ENCODE measurements at places on chromosomes 16 and 17. TPM values are rescaled to one million over a fixed set of nuclear protein-coding genes. Genes with fewer than 3 reads are reported as not detected.

The PRSS22 gene
- not detected for total RNA-seq

The FLII gene
- total RNA-seq: 395 TPM

The HSF4 gene
- 31.3 TPM for total RNA-seq

The PPP1R27 gene
- total RNA-seq: under 0.01 TPM

The TSNAXIP1 gene
- total RNA-seq: 1.2 TPM

The HYDIN gene
- 1.3 TPM for total RNA-seq

The ANKRD40CL gene
- total RNA-seq: not detected

The SDF2 gene
- 58.5 TPM for total RNA-seq

The KREMEN2 gene
- not detected for total RNA-seq

The HOXB8 gene
- total RNA-seq: 0.51 TPM

DNA sequence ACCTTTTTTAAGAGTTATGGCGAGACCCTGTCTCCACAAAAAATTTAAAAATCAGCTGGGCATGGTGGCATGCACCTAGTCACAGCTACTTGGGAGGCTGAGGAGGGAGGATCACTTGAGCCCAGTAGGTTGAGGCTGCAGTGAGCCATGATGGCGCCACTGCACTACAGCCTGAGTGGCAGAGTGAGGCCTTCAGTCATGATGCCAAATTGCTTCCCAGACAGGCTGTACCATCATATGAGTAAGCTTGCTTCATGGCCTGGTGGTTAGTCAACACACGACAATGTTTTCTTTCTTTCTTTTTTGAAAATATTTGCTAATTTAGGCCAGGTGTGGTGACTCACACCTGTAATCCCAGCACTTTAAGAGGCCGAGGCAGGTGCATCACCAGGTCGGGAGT, 12.5 kb downstream of the NTAN1 start:
- H3K27me3 ChIP-seq: no peaks in the 10 kb centered on the region
- H3K4me3 ChIP-seq: no peak overlapping the region
- peaks cover 11% of the 10 kb centered on the region for H3K36me3 ChIP-seq
- H3K27ac ChIP-seq: no peak overlapping the region

- H3K4me3 ChIP-seq: no peak overlapping the region
- DNase-seq: no peak
- no peak overlapping the region for H3K27ac ChIP-seq
- no peaks in the 10 kb centered on the region for H3K4me1 ChIP-seq
- H3K36me3 ChIP-seq: no peaks in the 10 kb centered on the region
Observed at GRCh38 chr17:78133971-78134898, 3.7 kb downstream of the TMC8 start.

GRCh38 chr17:19421926-19422325, 10.9 kb downstream of the RNF112 start:
- H3K36me3 ChIP-seq: no peaks in the 10 kb centered on the region
- no peak overlapping the region for H3K27ac ChIP-seq
- DNase-seq: no peak
- no peaks in the 10 kb centered on the region for H3K27me3 ChIP-seq

GRCh38 chr17:46947216-46947615, 24.3 kb downstream of the GOSR2 start:
- no peak for DNase-seq
- H3K27ac ChIP-seq: no peak overlapping the region
- peaks cover 12% of the 10 kb centered on the region for H3K27me3 ChIP-seq
- H3K4me1 ChIP-seq: peaks cover 3% of the 10 kb centered on the region
- H3K36me3 ChIP-seq: no peaks in the 10 kb centered on the region

GRCh38 chr17:31293581-31293980, 3.5 kb downstream of the OMG start:
- H3K27ac ChIP-seq: no peak overlapping the region
- no peaks in the 10 kb centered on the region for H3K27me3 ChIP-seq
- H3K36me3 ChIP-seq: no peaks in the 10 kb centered on the region
- DNase-seq: peak; percentile 57
- H3K4me1 ChIP-seq: peaks cover 2% of the 10 kb centered on the region
- H3K4me3 ChIP-seq: no peak overlapping the region

GRCh38 chr16:21244518-21245215, 11.2 kb downstream of the ANKS4B start:
- H3K27ac ChIP-seq: no peak overlapping the region
- no peaks in the 10 kb centered on the region for H3K36me3 ChIP-seq
- H3K4me1 ChIP-seq: no peaks in the 10 kb centered on the region
- peaks cover 4% of the 10 kb centered on the region for H3K27me3 ChIP-seq

DNA sequence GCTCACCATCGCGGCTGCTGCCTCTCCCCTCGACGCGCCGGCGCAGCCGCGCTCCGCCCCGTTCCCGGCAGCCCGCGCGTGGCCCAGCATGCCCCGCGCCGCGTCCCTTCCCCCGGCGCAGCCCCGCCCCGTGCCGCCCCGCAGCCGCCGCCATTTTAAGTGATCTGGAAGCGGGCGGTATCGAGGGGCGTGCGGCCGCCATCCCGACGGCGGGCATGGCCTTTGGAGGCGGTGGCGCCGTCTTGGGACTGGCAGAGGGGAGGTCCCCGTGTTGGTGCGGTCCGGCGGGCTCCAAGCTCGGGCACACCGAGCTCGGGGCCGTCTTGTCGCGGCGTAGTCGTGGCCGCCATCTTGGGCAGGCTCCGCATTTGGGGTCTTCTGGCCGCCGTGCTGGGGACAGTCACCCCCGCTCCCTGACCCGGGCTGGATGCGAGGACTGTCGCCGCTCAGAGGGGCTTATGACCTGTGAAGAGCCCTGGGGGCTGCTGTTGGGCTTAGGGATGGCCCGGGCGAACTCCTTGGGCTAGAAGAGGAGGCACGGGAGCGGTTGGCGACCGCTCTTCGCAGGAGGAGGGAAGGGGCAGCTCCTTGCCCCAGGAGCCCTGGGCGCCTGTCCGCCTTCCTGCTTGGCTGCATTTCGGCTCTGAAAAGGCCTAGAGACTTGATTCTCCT, at the start of gene ELOB:
ELOB (minus strand) TSS at position 50 of the 672 bp plus-strand sequence; CDS start at position 9, 41 bp downstream.
- peak within 1 kb of the TSS; percentile 100 for H3K27ac ChIP-seq
- peak; percentile 72 for DNase-seq
- H3K4me3 ChIP-seq: peak within 1 kb of the TSS; percentile 89
- peaks cover 10% of the 10 kb centered on the region for H3K4me1 ChIP-seq
- no peaks in the 10 kb centered on the region for H3K27me3 ChIP-seq
- H3K36me3 ChIP-seq: peaks cover 7% of the 10 kb centered on the region

DNA sequence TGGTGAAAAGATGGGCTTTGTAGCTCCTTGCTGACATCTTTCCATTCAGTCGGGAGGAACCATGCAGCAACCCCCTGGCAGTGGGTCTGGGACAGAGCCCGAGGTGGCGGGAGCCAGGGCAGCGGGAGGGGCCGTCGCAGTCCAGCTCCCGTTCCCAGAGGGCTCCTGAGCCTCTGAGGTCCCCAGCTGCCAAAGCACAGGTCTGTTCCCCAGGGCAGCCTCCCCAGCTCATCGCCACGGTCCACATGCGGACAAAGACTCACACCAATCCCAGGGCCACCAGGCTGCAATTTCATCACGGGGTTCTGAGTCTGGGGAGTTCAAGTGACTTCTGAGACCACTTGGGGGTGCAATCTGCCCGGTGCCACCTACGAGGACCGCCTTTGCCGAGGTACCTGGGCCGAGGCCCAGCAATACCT, 196.0 kb downstream of the RBFOX3 start:
- no peak overlapping the region for H3K4me3 ChIP-seq
- DNase-seq: no peak
- H3K36me3 ChIP-seq: no peaks in the 10 kb centered on the region
- H3K4me1 ChIP-seq: no peaks in the 10 kb centered on the region

DNA sequence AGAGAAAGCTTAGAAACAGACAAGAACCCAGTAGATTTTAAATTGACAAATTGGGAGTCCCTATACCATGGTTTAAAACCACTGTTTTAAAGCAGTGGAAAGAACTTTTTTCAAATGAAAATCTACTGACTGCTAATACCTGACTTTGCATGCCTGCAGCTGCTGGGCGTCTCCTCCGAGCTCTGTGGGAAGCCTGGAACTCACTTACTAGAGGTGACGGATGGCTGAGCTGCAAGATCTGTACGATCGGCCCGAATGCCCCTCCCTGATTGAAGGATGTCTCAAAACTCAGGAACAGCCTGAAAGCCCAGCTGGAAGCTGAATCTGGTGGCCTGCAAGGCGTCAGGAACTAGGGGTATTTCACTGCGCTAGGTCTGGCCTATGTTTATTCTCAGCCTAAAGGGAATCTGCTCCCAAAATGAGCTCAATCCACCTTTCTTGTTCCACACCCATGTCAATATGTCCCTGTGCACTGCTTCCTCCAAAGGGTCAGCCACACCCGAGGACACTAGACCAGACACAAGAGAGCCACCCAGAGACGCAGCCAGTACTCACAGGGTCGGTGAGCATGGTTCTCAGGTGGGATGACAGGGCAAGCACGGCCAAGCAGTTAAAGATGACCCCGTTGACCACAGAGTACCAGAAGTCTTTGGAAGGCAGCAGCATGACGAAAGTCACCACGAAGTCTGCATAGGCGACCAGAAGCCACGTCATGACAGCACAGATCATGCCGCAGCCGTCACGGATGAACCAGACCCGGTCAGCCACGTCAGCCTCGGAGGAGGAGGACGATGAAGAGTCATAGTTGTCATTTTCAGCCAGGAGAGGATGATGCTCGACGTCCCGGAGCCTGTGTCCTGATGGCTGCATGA, 21.4 kb downstream of the ZDHHC7 start:
- peaks cover 38% of the 10 kb centered on the region for H3K36me3 ChIP-seq
- no peak for DNase-seq
- no peak overlapping the region for H3K27ac ChIP-seq
- H3K4me3 ChIP-seq: no peak overlapping the region
- peaks cover 21% of the 10 kb centered on the region for H3K4me1 ChIP-seq
- H3K27me3 ChIP-seq: no peaks in the 10 kb centered on the region

GRCh38 chr17:46776298-46777005, 42.0 kb downstream of the WNT3 start:
- H3K27ac ChIP-seq: no peak overlapping the region
- H3K27me3 ChIP-seq: no peaks in the 10 kb centered on the region
- DNase-seq: no peak
- H3K4me1 ChIP-seq: no peaks in the 10 kb centered on the region
- H3K36me3 ChIP-seq: no peaks in the 10 kb centered on the region

DNA sequence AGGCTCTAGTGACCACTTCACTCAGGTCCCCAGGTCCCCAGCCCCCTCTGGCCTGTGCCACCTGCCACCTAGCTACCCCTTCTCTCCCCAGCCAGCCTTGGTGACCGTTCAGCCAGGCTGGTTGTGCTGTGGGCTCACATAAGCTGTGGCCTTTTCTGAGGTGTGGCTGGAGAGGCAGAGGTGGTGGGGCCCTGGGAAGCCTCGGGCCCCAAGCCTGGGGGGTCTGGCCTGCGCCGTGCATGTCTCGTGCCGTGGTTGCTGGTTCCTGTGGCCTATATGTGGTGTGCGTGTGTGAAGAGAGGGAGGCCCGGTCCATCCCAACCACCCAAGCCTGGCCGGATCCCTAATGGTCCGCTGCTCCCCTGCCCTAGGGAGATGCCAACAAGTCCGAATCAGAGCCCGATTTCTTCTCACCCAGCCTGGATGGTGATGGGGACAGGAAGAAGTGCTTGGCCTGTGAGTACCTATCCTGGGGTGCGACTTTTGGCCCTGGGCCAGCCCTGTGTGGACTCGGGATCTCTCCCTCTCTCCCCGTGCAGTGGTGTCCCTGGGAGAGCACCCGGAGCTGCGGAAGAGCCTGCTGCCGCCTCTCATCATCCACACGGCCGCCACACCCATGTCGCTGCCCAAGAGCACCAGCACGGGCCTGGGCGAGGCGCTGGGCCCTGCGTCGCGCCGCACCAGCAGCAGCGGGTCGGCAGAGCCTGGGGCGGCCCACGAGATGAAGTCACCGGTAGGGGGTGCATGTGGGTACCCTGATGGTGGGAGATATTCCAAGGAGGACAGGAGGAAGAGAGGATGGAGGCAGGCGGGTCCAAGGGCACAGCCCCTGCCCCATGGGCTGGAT, 35.9 kb downstream of the CACNA1G start:
- no peak for DNase-seq
- H3K27ac ChIP-seq: no peak overlapping the region
- peaks cover 4% of the 10 kb centered on the region for H3K27me3 ChIP-seq
- no peak overlapping the region for H3K4me3 ChIP-seq
- H3K36me3 ChIP-seq: no peaks in the 10 kb centered on the region

GRCh38 chr16:89925596-89926079, 2.5 kb downstream of the TUBB3 start:
- no peaks in the 10 kb centered on the region for H3K27me3 ChIP-seq
- no peak for DNase-seq
- H3K27ac ChIP-seq: peak overlapping the region; percentile 58
- peak overlapping the region; percentile 81 for H3K4me3 ChIP-seq
- H3K4me1 ChIP-seq: peaks cover 16% of the 10 kb centered on the region

GRCh38 chr16:28011971-28012445, 51.5 kb downstream of the GSG1L start:
- no peaks in the 10 kb centered on the region for H3K36me3 ChIP-seq
- H3K27ac ChIP-seq: no peak overlapping the region
- H3K4me1 ChIP-seq: no peaks in the 10 kb centered on the region

GRCh38 chr16:72727565-72727964, 320.4 kb downstream of the ZFHX3 start:
- no peak for DNase-seq
- peaks cover 3% of the 10 kb centered on the region for H3K4me1 ChIP-seq
- no peak overlapping the region for H3K27ac ChIP-seq
- H3K4me3 ChIP-seq: no peak overlapping the region

GRCh38 chr16:74565378-74565777, 41.5 kb downstream of the GLG1 start:
- H3K36me3 ChIP-seq: no peaks in the 10 kb centered on the region
- no peaks in the 10 kb centered on the region for H3K27me3 ChIP-seq
- no peak for DNase-seq
- no peak overlapping the region for H3K27ac ChIP-seq
- H3K4me3 ChIP-seq: no peak overlapping the region

DNA sequence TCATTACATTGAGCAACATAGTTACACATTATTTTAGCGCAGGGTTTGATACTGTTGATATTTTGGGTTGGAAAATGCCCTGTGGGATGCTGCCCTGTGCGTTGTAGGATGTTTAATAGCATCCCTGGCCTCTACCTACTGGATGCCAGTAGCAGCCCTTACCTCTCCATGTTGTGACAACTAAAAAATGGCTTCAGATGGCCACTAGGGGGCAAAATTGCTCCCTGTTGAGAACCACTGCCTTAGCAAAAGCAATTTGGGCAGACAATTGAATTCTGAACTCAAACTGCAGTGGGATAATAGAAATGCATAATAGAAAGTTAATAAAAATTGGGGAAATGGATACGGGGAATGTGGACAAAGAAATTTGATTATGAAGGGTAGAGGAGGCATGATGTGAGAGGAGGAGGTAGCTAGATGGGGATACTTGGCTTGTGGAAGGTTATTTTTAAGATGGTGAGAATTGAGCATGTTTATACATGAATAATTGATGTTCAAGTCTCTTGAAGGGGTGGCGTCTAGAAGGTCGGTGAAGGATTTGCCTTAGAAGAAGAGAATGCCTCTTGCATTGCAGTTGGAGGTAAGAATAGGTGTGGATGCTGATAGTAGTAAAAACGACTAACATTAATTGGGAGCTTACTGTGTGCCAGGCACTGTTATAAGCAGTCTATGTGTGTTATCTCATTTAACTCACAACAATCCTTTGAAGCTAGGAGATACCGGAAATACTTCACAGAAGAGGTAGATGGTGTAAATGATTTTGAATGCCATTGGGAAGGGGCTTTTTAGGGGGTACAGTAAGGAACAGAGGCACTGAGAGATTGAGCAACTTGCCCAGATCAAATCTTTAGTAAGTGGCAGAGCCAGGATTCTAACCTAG, 19.0 kb downstream of the HEATR9 start:
- DNase-seq: peak; percentile 53
- no peak overlapping the region for H3K4me3 ChIP-seq
- no peaks in the 10 kb centered on the region for H3K36me3 ChIP-seq
- H3K27ac ChIP-seq: no peak overlapping the region

Measured in fibroblast of lung (primary cell).